Suprapubic skin (tissue), 4 donors: ENCODE measurements at places on chromosomes 5 and 9.

GRCh38 chr5:34576891-34577666, 79.0 kb upstream of the RAI14 start:
- no peak overlapping the region for H3K4me3 ChIP-seq
- no peaks in the 10 kb centered on the region for H3K4me1 ChIP-seq
- no peak overlapping the region for H3K27ac ChIP-seq
- H3K27me3 ChIP-seq = no peaks in the 10 kb centered on the region

- DNase-seq = no peak
- H3K4me3 ChIP-seq = no peak overlapping the region
- peaks cover 17% of the 10 kb centered on the region for H3K4me1 ChIP-seq
- no peaks in the 10 kb centered on the region for H3K27me3 ChIP-seq
Observed at GRCh38 chr9:136059321-136059791, 35.7 kb downstream of the NACC2 start.

DNA sequence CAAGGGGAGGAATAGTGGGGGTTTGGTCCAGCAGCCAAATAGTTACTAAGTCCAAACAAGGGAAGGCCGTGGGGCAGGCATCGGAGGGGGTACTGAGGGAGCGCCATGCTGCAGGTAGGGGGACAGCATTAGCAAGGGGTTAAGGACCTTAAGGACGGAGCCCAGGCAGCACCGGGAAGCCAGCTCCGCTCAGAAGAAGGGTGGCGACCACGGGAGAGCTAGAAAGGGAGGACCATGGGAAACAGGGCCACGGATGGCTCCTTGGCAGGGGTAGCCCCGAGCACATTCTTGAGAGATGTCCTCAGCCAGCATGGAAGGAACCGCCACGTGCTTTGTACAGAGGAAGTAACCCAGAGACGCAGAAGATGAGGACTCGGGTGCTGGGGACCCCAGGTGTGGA, 76.2 kb upstream of the STXBP1 start:
- peaks cover 57% of the 10 kb centered on the region for H3K4me1 ChIP-seq
- no peak overlapping the region for H3K4me3 ChIP-seq
- H3K36me3 ChIP-seq = peaks cover 14% of the 10 kb centered on the region
- DNase-seq = no peak

DNA sequence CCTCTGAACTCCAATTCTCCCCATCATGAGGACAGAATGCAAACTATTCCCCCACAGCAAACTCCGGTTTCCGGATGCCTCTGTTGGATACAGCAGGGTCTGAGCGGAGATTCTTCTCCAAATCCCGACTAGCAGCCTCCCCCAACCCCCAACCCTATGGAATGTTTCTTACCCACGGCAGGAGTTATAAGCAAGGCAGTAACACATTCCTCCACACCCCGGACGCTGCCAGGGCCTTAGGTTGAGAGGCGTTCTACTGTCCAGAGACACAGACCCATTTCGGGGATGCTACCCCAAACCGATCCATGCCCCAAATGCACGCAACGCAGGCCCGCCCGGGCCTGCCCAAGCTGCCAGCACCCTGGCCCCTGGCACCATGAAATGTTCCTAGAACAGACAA, 85.6 kb upstream of the LMX1B start:
- no peak overlapping the region for H3K27ac ChIP-seq
- DNase-seq = no peak
- no peaks in the 10 kb centered on the region for H3K27me3 ChIP-seq
- H3K4me1 ChIP-seq = peaks cover 5% of the 10 kb centered on the region
- no peak overlapping the region for H3K4me3 ChIP-seq

DNA sequence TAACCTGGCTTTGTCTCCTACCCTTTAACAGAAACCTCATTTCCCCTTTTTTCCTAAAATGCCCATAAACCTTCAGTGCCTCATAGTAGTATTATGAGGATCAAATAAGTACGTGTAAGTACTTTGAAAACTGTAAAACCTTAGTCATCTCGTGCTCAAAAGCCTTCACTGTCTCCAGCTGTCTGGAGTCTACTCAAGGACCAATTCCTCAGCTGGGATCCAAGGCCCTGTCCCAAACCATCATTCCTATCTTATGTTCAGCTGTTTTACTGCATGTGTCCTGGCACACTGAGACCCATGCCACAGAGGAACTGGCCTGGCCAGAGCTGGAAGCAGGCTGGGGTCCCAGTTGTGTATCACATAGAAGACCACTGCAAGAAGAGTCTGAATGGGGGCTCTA, 15.9 kb downstream of the ADAMTSL1 start:
- H3K4me3 ChIP-seq = no peak overlapping the region
- peak overlapping the region; percentile 81 for H3K27ac ChIP-seq
- H3K4me1 ChIP-seq = peaks cover 5% of the 10 kb centered on the region
- no peak for DNase-seq
- no peaks in the 10 kb centered on the region for H3K27me3 ChIP-seq
- no peaks in the 10 kb centered on the region for H3K36me3 ChIP-seq

DNA sequence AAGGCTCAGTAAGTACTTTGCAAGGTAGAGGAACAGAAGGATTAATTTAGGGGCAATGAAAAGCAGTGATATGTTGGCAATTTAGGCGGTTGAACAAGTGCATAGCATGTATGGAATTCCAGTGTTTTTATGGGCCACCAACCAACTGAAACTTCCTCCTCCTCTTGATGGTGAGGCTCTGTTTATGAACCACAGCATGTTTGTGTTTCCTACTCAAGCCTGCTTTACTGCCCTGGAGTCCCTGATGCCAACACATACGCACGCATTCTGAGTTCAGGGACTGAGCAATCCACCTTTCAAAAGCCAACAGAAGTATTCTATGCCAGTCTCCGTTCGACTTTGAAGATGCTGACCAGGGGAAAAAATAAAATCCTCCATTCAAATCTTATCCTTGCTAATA, 417.5 kb downstream of the EFNA5 start:
- H3K4me1 ChIP-seq = no peaks in the 10 kb centered on the region
- H3K4me3 ChIP-seq = no peak overlapping the region
- DNase-seq = no peak
- no peaks in the 10 kb centered on the region for H3K27me3 ChIP-seq

GRCh38 chr9:17970277-17970676, 391.4 kb downstream of the SH3GL2 start:
- H3K27ac ChIP-seq = no peak overlapping the region
- no peak overlapping the region for H3K4me3 ChIP-seq
- H3K36me3 ChIP-seq = no peaks in the 10 kb centered on the region
- H3K27me3 ChIP-seq = no peaks in the 10 kb centered on the region
- H3K4me1 ChIP-seq = no peaks in the 10 kb centered on the region

GRCh38 chr5:52814352-52815148, 26.8 kb downstream of the ITGA1 start:
- DNase-seq = no peak
- H3K27ac ChIP-seq = no peak overlapping the region
- H3K27me3 ChIP-seq = no peaks in the 10 kb centered on the region
- no peak overlapping the region for H3K4me3 ChIP-seq
- no peaks in the 10 kb centered on the region for H3K36me3 ChIP-seq

GRCh38 chr5:9423571-9423970, 122.3 kb downstream of the SEMA5A start:
- H3K4me3 ChIP-seq = no peak overlapping the region
- DNase-seq = no peak
- no peaks in the 10 kb centered on the region for H3K27me3 ChIP-seq
- no peak overlapping the region for H3K27ac ChIP-seq
- no peaks in the 10 kb centered on the region for H3K4me1 ChIP-seq
- H3K36me3 ChIP-seq = no peaks in the 10 kb centered on the region

DNA sequence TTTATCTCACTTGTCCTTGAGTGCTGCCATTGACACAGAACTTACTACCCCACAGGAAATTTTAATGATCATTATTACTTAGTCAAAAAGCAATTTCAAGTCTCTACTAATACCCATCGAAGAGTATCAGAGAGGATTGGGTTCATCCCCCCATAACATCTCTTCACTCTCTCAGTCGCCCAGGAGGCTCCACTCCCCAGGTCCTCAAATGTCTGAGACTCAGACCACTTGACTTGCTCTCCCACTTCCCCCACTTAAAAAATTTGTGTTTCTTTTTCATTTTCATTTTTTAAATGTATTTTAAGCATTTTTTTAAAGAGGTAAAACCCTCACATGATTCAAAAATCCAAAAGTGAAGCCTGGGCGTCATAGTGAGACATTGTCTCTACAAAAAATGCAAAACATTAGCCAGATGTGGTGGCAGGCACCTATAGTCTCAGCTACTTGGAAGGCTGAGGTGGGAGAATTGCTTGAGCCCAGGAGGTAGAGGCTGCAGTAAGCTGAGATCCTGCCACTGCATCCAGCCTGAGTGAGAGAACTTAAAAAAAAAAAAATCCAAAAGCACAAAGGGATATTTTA, 56.8 kb upstream of the TRAF1 start:
- no peak for DNase-seq
- H3K36me3 ChIP-seq = no peaks in the 10 kb centered on the region
- no peak overlapping the region for H3K27ac ChIP-seq
- no peaks in the 10 kb centered on the region for H3K27me3 ChIP-seq
- H3K4me3 ChIP-seq = no peak overlapping the region
- no peaks in the 10 kb centered on the region for H3K4me1 ChIP-seq

DNA sequence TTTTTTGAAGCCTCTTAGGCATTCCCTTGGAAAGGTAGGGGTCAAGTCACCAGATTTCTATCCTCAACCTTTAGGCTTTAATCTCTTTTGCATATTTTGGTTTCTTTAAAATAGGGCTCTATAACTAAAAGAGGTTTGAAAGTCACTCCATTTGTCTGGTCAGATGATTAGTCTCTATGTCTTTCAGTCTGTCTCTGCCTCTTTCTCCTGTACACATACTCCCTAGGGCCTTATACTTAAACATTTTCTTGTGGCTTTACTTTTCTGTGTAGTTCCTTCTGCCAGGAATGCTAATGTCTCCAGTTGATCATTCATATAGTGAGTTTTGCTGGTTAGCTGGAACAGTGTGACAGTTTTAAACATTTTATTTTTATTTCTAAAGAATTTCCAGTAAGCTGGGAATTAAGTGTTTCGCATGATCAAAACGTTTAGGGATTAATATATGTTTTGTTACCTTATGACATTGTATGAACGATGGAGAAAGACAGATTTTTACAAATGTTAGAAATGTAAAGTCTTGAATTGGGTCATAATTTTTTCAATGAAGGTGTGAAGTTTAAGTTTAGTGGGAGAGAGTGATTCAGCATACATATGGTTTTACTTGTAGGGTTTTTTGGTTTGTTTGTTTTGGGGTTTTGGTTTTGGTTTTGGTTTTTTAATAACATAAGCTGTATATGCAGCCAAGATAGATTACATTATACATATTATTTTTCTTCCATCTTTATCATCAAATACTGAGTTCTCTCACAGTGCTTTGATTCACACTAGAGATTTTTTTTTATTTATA, 90.6 kb downstream of the ZCCHC7 start:
- peaks cover 13% of the 10 kb centered on the region for H3K36me3 ChIP-seq
- no peak for DNase-seq
- no peaks in the 10 kb centered on the region for H3K4me1 ChIP-seq
- H3K27ac ChIP-seq = no peak overlapping the region
- no peaks in the 10 kb centered on the region for H3K27me3 ChIP-seq
- H3K4me3 ChIP-seq = no peak overlapping the region

DNA sequence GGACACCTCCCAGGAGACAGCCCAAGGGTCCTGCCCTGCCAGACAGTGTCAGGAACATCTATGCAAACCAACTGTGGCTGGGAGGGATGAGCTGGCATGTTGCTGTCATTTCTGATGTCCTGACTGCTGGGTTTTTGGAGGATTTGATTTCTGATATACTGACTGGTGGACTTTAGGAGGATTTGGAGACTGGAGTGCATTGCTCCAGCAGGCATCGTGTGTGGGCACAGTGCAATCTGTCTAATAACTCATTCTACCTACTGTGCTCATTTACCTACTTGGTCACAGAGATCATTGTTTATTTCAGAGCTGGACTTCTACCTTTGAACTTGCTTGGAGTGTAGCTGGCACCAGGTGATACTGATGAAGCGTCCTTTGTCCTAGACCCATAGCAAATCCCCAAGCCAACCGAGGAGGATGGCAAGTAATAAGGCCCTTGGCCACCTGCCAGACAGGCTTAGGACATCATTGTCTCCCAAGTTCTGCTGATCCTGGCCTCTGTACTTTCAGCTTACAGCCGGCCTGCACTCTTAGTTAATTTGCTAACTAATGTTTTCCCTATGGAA, 124.3 kb upstream of the ICE1 start:
- no peak overlapping the region for H3K27ac ChIP-seq
- no peaks in the 10 kb centered on the region for H3K36me3 ChIP-seq
- DNase-seq = no peak
- H3K27me3 ChIP-seq = no peaks in the 10 kb centered on the region

GRCh38 chr9:17731308-17731707, 152.4 kb downstream of the SH3GL2 start:
- no peak overlapping the region for H3K27ac ChIP-seq
- no peaks in the 10 kb centered on the region for H3K36me3 ChIP-seq
- H3K4me3 ChIP-seq = no peak overlapping the region

DNA sequence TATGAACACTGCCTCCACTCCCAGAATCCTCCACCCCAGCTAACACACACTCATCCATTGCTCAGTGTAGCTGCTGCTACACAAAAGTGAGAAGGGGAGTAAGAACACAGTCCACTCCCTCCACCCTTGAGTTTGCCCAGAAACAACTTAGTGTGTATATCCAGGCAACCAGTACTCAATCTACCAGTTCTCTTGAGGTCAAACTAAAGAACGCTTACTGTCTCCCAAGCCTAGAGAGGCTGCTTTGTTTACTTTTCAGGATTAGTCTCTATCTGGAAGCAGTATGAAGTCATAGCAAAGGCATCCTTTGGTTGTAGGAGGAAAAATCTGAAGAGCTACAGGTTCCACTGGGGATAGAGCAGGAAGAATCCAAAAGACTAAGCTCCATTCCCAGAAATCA, 296.3 kb downstream of the KCNN2 start:
- H3K27ac ChIP-seq = no peak overlapping the region
- H3K36me3 ChIP-seq = no peaks in the 10 kb centered on the region
- no peaks in the 10 kb centered on the region for H3K27me3 ChIP-seq
- H3K4me3 ChIP-seq = no peak overlapping the region
- H3K4me1 ChIP-seq = no peaks in the 10 kb centered on the region

DNA sequence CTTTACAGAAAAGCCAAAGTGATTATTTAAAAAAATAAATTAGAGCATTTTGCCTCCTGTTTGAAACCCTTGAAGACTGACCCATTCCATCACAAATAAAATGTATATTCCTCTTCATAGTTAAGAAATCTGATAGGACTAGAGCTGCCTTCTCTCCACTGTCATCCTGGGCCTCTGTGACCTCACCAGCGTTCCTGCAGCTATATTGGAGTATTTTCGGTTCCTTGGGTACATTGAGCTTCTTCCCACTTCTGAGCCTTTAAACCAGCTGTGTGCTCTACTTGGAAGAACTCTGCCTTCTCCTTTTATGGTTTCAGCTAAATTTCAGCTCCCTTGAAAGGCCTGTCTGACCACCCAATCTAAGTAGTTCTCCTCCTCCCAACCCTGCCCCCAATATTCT, 99.1 kb upstream of the ABCA1 start:
- H3K27me3 ChIP-seq = no peaks in the 10 kb centered on the region
- no peak for DNase-seq
